Activated CD8-positive, alpha-beta memory T cell treated with anti-CD3 and anti-CD28 coated beads, Interleukin-2, amount 50 U/mL, for 4 hours (primary cell): ENCODE measurements at places on chromosomes 7 and 10.

- DNase-seq: no peak
Observed at GRCh38 chr7:5507013-5507412, 83.4 kb upstream of the TNRC18 start.

DNA sequence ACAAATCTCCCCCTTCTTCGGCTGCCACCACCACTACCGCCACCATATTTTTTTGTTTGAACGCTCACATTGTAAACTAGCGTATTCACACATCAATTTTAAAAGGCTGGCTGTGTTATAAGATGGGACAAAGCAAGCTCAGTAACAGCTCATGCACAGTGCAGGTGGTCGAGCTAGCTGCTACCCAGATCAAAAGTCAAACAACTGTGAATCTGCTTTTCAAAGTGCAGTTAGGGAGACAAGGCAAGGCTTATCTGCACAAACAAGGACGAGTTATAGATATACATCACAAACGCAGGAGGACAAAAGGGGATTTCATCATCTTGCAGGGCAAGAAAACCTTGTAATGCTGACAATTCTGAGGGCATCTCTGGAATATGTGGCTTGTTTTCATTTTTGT, 231.6 kb downstream of the VTI1A start:
- no peak for DNase-seq

GRCh38 chr7:71900556-71900955, 511.6 kb downstream of the CALN1 start:
- no peak for DNase-seq

DNA sequence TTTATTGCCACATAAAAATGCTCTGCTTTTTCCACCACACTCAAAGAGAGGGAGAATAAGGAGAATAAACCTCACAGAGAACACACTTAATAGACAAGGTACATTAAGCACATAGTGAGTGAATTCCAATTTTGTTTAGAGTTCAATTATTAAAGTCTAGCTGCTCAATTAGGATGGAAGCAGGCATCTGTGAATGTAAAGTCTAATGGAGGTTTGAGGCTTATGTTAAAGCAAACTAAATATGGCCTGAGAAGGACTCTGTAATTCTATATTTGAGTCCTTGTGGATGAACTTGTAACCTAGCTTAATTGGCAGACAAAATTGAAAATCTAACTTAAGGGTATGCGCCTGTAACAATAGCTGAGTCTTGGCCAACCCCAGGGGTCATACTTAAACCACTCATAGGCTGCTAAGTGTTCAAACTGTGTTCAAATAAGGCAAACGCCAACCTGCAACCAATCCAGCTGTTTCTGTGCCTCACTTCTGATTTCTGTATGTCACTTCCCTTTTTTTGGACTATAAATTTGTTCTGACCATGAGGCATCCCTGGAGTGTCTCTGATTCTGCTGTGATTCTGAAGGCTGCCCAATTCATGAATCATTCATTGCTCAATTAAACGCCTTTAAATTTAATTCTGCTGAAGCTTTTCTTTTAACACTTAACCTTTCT, 31.3 kb upstream of the NME8 start:
- no peak for DNase-seq

- peak; percentile 29 for DNase-seq
Observed at GRCh38 chr7:75617634-75618234, 121.0 kb downstream of the HIP1 start.

- DNase-seq: no peak
Observed at GRCh38 chr7:63030061-63030460, 968.6 kb upstream of the ZNF722 start.

DNA sequence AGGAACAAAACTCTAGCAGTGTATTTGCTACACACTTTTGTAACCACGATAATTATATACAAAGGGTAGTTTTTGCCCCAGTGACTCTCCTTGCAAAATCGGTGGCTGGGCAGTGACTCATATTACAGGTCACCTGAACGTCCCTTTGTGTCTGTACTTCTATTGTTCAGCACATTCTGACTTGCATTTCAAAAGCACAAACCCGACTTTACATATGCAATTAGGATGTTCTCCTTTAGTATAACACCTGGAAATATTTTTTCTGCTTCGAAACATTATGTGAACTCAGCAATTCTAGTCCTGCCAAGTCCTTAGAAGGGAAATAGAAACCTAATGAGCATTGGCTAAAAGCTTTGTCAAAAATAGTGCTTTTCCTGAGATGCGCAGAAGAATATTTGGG, 6.0 kb downstream of the PRR15 start:
- DNase-seq: no peak

DNA sequence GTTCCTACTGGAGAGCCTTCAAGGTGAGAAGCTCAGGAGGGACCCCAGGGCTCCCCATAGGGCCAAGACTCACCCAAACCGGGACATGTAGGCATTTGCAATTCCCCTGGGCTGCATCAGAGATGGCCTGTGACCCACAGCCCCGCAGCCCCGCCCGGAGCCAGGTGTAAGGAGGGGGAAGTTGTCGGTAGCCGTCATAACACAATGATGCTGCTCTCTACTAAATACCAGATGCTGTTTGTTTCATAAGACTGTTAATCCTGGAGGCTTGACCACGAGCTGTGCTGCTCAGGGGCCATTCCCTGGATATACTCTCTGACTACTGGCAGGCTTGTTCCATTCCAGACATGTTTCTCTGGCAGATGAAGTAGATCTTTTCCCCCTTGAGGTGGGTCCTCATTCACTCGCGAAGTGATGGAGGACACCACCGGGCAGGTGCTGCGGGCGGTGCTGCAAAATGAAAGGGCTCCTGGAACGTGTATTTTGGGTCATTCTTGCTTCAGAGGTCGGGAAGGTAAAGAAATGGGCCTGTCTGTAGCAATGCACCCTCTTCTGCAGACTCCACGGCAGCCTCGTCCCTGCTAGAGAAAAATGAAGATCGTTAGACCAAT, 61.1 kb downstream of the MKI67 start:
- no peak for DNase-seq

- no peak for DNase-seq
Observed at GRCh38 chr7:72435366-72435765, 23.2 kb upstream of the CALN1 start.

DNA sequence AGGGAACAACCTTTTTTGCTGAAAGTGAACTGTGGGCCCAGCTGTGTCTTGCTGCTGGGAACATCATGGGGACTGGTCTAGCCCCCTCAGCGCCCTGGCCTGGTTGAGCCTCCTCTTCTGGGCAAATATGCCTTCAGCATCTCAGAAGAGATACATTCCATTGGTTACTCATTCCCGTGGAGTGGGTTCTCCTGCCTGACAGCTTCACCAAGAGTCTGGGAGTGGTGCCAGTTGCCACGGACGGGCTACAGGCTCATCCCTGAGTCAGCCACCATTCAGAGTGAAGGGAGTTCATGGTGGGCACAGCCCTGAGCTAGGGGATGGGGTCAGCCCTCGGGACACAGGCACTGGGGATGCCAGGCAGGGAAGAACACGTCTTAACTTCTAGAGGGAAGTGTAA, 81.9 kb downstream of the RAMP3 start:
- no peak for DNase-seq

DNA sequence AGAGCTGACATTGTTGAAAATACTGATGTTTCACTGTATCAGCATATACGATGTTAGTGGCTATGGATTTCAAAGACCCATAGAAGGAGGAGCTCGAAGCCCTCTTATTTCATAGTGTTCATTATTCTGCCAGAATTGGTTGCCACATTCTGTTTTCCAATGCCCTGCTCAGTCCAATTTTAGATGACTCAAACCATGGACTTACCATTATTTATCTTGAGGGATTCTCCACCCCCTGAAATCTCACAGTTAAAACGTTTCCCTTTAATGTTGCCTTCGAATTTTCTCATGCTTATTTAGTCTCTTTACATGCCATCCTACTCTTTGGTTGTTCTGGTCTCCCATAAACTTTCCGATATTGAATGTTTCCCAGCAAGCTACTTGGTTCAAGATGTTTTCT, 264.5 kb downstream of the HDAC9 start:
- DNase-seq: no peak

GRCh38 chr10:17516376-17516775, 62.0 kb upstream of the ST8SIA6 start:
- no peak for DNase-seq

- no peak for DNase-seq
Observed at GRCh38 chr7:40884241-40884640, 749.4 kb downstream of the SUGCT start.

- no peak for DNase-seq
Observed at GRCh38 chr10:86666538-86666937, 1.8 kb upstream of the LDB3 start.

- no peak for DNase-seq
Observed at GRCh38 chr7:132500727-132501440, 75.4 kb downstream of the PLXNA4 start.

GRCh38 chr10:103491729-103492364, 1.7 kb upstream of the NEURL1 start:
- no peak for DNase-seq

DNA sequence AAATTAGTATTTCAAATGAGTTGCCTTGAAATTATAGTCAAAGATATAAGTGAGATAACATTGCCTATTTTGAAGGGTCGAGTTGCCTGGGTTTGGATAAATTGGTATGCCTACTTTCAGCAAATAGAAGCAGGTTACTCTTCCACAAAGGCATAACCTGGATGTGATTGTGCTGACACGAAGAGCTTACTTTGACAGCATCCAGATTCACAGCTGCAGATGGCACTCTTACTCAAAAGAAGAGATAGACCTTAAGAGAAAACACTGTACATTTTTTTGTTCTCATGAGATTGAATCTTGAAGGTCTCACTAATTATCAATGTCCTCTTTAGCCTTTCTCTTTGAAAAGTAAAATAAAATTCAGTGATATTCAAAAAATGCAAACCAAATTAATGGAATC, 1338.7 kb downstream of the REEP3 start:
- DNase-seq: no peak

- DNase-seq: peak; percentile 44
Observed at GRCh38 chr10:74824900-74825370, 1.5 kb upstream of the KAT6B start.

DNA sequence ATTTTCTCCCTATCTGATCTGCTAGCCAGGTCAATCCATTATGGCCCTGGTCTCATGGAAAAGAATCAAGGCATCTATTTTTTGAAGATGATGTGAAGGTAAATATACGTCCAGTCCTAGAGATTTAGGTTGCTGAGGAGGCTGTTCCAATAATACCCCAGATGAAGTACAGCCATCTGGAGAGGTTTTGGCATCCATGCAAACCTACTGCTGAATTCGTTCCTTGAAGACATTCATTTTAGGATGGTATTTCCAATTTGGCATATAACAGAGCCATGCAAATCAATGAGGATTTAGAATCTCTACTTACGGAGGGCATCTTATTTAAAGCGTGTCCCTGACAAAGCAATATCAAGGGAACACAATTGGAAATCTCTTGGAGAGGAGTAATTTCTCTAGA, 465.5 kb downstream of the KCNMA1 start:
- no peak for DNase-seq

- DNase-seq: no peak
Observed at GRCh38 chr7:137546671-137547070, 203.1 kb upstream of the PTN start.

GRCh38 chr7:25600262-25600920, 372.1 kb upstream of the NPVF start:
- no peak for DNase-seq

- no peak for DNase-seq
Observed at GRCh38 chr10:100803492-100803891, 58.1 kb downstream of the PAX2 start.

DNA sequence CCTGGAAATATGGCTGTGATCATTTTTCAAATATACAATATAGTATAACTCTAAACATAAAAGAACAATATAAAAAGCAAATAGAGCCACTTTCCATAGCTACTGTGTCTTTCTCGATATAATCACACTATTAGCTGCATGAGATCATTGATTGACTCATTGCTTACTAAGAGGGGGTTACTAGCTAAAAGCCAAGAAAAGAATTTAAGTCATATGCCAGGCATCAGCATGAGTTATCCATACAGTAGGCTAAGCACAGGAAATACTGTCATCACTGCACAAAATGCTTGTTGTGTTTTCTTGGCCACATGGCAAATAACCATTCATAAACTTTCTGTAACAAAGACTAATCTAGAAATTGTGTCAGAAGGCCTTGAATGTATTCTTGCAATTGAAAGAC, 18.8 kb upstream of the ABCB5 start:
- no peak for DNase-seq
